ENCODE measurements at places on chromosomes 6 and 20.

- DNase-seq: no peak
Observed at GRCh38 chr20:48897305-48898010, 24.1 kb upstream of the ARFGEF2 start.

GRCh38 chr6:148311966-148312669 lies 30.5 kb upstream of the SASH1 start:
- no peak for DNase-seq

- no peak for DNase-seq
Observed at GRCh38 chr20:47411161-47411560, 54.7 kb upstream of the ZMYND8 start.

DNA sequence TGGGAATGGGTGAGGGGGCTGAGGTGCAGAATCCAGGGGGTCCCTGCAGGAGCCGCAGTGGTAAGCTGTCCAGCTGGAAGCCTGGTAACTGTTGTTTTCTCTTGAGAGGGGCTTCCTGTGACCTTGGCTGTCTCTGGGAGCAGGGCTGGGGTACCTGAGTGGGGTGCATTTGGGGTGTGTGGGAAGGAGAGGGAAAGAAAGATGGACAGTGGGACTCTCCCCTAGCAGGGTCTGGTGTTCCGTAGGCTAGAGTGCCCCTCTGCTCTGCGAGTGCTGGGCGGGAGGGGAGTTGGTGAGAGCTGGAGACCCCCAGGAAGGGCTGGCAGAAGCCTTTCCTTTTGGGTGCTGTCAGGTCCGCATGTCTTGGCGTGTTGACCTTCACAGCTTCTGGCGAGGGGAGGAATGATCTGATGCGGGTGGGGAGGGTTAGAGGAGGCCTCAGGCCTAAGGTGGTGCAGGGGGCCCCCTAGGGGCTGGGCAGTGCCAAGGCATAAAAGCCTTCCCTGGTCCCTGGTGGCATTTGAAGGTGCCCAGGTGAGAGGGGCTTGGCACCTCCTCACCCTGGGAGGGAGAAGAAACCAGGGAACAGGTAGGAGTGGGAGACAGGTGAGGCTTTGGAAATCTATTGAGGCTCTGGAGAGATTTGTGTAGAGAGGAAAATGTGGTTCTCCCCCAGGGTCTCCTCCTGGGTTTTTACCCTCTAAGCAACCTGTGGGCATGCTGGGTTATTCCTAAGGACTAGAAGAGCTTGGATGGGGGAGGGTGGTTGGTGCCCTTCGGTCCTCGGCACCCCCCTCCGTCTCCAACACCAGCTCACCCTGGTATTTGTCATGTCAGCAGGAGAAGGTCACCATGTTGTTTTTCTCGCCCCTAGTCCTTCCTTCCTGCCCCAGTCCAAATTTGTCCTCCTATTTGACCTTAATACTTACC lies 3.3 kb downstream of the VEGFA start:
- DNase-seq: peak; percentile 37

DNA sequence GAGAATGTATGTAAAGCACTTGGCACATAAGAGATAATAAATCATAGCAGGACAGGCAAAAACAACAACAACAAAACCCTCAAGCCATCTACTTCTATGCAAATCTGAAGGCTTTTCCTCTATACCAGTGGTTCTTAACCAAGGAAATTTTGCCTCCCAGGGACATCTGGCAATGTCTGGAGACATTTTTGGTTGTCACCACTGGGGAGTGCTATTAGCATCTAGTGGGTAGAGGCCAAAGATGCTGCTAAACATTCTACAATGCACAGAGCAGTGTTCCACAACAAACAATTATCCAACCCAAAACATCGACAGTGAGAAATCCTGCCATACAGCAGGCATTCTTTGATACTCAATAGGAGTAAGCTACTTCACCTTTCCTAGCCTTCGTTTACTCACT lies 28.2 kb downstream of the NDRG3 start:
- DNase-seq: no peak

DNA sequence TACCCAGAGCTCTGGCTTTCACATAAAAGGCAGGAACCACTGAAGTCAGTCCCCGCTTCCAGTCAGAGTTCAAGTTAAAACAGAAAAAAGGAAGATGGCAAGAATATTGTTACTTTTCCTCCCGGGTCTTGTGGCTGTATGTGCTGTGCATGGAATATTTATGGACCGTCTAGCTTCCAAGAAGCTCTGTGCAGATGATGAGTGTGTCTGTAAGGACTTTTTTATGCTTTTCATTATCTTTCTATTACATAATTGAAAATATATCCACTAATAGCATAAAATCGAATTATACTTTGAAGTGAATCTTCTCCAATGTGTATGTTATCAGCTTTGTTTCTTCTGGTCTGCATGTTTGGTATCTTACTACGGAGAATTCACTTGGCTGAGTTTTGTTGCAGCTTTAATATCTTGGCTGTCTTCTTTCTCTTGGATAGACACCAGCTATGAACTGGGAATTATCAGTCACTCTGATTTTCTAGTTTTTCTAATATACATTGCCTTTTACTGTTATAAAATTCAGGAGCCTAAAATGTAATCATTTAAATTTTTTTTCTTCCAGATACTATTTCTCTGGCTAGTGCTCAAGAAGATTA lies at the start of gene OTOR:
OTOR (plus strand) TSS at position 51 of the 593 bp plus-strand sequence; CDS start at position 95, 44 bp downstream.
- no peak for DNase-seq

DNA sequence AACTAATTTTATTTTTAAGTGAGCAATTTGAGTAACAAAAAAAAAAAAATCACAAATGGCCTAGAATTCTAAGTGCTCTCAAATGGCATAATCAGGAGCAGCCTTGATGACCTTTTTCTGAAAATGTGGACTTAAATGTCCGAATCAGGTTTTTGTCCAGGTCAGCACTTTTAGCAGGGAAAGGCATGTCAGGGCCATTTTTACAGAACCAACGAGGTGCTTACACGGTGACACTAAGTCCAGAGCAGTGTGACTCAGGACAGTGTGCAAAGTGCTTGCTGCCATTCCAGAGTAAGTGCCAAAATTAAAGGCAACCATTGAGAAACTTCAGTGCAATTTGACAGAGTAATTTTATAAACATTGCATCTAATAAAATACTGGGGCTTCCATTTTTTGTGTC lies 127.8 kb downstream of the KIF16B start:
- DNase-seq: no peak

- no peak for DNase-seq
Observed at GRCh38 chr6:63897459-63897858, 261.9 kb downstream of the PHF3 start.

Data from activated T-helper 9 cell treated with anti-CD3 and anti-CD28 coated beads, Interleukin-2, amount 50 U/mL, for 16 hours (primary cell).